Stimulated activated CD4-positive, alpha-beta T cell treated with anti-CD3 and anti-CD28 coated beads, Interleukin-4, amount 100 ng/mL, for 1 hour (primary cell): ENCODE measurements at places on chromosomes 1 and 21.

DNA sequence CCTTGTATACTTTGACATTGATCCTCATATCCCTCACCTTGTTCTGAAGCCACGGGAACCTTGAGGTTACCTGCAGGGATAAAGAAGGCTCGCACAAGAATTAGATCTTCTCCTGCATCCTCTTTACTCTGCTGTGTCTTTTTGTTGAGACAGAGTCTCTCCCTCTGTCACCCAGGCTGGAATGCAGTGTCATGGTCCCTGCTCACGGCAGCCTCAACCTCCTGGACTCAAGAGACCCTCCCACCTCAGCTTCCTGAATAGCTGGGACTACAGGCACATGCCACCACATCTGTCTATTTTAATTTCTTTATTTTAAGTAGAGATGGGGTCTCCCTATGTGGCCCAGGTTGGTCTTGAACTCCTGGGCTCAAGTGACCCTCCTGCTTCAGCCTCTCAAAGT, 134.7 kb downstream of the PTPRC start:
- no peak for DNase-seq

GRCh38 chr1:193190096-193190744, 3.8 kb upstream of the B3GALT2 start:
- no peak for DNase-seq

GRCh38 chr21:34545079-34545884, 33.3 kb upstream of the KCNE1 start:
- DNase-seq, result no peak

- DNase-seq, result no peak
Observed at GRCh38 chr1:236518322-236518721, 5.5 kb upstream of the LGALS8 start.

DNA sequence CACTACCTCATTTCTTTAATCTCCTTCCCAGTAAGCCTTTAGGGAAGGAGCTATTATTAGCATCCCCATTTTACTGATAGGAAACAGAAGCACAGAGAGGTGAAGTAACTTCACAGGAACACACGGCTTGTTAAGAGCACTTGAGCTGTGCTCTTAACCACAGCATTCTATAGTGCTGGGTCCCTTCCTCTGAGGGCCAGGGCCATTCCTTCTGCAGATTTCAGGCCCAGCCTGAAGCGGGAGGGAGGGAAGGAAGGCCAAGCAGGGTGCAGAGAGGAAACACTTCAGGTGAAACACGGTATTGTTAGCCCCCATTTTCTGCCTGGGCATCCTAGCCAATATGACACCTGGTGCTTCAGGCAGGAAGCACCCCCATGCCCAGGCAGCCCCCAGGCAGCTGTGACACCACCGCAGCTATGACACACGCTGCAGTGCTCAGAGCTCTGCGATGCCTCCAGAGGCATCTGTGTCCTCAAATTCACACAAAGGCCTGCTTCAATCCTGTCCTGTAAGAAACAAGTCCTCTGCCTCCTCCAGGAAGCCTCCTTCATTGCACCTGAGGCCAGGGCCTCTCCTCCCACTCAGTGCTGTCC, 4.5 kb upstream of the EXTL1 start:
- no peak for DNase-seq
